T-helper 2 cell (primary cell): ENCODE measurements at places on chromosomes 6 and 20.
A peak's percentile ranks its signal among the peaks of the same experiment; 100 is the strongest.

DNA sequence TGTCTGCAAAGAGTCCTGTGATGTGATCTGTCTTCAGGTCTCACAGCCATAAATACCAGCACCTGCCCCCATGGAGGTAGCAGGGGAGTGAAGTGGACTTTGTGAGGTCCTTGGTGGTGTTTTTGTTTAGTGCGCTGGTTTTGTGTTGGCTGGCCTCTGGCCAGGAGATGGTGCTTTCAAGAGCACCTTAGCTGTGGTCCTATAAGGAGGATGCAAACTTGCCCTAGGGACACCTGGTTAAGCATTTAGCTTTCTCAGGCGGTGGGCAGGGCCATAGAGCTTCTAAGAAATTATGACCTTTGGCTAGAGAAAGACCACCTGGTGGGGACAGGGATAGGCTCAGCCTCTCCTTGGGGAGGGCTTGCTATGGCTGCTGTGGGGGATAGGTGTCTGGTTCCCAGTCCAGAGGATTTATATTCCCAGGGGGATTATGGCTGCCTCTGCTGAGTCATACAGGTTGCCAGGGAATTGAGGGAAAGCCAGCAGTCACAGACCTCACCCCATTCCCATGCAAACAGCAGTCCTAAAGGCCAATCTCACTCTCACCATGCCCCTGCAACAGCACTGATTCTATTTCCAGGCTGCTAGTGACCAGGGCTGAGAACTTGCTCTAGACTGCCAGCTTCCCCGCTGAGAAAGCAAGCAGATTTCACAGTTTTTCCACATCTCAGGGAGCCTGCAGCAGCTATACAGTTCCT lies 259.3 kb downstream of the TFAP2B start:
- no peak for DNase-seq

DNA sequence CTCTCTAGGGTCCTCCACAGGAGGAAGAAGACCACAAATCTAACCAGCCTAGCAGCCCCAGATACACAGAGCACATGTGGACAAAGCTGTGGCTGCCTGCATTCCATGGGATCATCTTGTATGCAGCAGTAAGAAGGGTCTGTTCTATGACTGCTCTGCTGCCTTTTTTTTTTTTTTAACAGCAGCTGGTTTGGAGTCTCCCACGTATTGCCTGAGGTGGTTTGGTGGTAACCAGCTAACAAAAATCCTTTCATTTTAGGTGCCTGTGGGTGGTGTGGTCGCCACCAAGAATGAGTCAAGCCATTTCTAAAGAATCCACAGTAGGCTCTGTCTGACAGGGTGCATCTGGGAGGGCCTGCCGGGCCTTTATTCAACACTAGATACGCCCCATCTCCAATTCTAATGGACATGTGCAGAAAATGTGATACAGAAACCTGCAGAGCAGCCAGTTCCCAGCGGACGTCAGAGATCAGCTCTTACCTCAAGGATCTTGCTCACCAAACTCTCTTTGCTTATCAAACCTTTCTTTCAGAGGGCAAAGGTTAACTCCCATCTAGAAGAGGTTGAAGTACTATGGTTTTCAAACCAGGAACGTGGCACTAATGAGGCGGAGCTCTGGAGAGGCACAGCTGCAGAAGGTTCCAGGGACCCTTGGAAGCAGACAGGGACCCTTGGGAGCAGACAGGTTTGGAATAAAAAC lies 32.0 kb downstream of the GNAS-AS1 start:
- DNase-seq: peak; percentile 95

GRCh38 chr6:157381631-157382621 lies 936 bp downstream of the ZDHHC14 start:
- peak; percentile 63 for DNase-seq

DNA sequence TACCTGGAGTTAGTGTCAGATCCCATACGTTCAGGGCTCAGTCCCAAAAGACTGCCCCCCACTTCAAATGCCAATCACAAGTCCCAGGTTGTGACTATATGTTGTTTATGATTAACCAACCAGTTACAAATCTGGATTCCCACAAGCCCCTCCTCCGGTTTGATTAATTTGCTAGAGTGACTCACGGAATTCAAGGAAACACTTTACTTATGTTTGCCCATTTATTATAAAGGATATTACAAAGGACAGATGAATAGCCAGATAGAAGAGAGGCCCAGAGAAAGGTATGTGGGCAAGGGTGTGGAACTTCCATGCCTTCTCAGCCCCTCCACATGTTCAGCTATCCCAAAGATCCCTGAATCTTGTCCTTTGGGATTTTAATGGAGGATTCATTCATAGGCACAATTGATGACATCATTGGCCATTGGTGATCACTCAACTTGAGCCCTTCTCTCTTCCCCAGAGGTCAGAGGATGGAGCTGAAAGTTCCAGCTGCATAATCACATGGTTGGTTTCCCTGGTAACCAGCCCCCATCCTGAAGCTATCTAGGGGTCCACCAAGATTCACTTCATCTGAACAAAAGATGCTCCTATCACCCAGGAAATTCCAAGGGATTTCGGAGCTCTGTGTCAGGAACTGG lies 2.0 kb downstream of the ECT2L start:
- DNase-seq: no peak

DNA sequence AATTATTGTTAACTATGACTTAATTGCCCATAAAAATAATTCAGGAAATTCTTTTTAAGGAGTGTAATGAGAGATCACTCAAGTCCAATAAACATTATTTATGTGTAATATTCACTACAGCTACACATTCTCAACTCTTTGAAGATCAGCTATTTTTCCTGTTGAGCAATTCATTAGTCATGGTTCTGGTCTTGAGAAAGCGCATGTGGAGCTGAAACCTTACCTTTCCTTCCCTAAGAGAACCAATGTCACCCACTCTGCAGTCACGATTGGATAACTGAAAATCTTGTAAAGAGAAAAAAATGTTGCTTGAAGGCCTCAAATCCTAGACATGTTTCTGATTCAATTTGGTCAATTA lies 736.9 kb upstream of the MARCKS start:
- DNase-seq: no peak

DNA sequence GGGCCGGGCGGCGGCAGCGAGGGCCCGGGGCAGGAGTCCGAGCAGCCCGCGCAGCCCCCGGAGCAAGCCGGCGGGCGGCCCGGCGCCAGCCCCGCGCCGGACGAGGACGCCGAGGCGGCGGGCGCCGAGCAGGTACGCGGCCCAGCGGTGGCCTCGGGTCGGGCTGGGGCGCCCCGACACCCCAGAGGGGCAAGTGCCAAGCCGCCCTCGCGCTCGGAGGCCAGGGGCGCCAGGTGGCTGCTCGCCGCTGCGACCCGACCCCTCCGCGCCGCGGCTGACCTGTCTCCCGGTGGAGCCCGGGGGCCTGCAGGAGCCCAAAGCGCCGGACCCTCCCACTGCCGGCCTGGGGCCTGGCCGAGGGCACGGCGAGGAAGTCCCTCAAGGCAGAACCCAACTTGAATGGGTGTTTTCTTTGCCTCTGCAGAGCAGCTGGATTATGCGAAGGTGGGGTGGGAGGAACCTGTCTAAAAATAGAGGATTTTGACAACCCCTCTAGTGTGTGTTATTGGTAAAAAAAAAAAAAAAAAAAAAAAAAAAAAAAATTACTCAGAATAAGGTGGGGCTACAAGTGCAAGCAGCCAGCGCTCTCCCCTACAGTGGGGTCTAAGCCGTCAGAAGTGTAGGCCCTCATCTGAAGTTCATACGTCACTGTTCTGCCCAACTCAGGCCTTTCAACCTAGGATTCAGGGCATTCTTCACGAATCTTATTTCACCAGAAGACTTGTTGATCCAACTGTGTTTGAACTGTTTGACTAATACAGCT lies 609 bp downstream of the OGFRL1 start:
- no peak for DNase-seq

- peak; percentile 35 for DNase-seq
These were observed 16.2 kb downstream of the HLA-DPB1 start for GRCh38 chr6:33091957-33092356.

DNA sequence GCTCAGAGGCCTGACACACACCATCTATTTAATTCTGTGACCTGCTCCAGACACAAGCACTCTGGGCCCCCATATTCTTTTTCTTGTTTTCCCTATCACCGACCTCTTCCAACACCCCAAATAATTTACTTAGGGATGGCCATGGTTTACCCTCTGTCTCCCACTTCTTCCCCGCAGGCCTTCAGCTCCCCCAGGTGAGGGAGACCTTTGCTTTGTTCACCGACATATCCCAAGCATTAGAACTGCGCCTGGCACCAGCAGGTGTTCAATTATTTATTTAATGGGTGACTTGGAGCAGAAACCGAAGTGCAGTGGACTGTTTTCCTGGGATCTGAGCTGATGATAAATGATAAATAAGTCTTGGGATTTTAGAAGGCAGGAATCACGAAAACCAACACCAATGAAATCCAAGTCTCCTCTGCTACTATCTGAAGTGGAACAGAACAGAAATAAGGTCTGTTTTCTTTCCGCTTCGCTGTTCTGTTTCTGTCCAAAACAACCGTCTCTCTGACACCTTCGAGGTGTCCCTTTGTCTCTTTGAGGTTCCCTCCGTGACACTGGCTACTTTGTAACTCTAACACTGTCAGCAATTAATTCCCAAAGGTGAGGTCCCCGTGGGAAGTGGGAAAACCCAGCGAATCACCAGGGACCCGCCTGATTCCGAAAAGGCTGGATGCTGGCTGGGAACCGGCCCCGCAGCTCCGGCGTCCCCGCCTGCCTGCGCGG lies 1.1 kb upstream of the RIN2 start:
- no peak for DNase-seq

- peak; percentile 37 for DNase-seq
These were observed 9.0 kb downstream of the ADA start for GRCh38 chr20:44642203-44643153.

DNA sequence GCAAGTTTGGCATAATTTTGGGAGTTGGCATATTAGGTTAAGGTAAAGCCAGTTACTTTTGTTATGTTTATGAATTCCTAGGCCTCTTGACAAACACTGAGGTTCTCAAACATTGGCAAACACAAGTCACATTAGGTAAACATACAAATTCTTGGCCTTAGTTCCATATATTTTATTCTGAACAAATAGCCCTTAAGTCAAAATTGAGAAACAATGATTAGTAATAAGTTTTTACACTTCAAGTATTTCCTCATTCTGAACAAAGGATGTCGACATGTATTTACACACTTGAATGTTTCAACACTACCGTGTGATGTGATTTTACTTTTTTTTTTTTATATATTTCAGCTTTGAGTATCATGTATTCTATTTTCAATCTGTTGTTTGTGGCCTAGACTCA lies 3.8 kb upstream of the ECHDC1 start:
- no peak for DNase-seq

GRCh38 chr6:139979021-139979725 lies 604.7 kb upstream of the CITED2 start:
- DNase-seq: no peak

DNA sequence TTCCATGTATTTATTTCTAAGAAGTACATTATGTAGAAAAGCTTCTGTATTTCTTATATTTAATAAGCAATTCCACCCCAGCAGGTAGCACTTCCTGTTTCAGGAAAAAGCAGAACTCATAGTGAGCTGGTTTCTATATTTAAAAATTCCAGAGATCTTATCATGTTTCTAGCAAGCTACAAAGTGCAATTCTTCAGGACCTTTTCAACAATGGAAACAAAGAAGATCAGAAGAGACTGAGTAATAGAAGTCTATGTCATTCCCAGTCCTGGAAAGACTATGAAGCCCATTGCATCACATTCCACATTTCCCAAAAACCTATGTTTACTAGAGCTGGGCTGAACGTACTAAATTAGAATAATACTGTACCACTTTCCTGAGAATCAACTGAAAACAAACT lies 302.6 kb upstream of the NRSN1 start:
- no peak for DNase-seq

DNA sequence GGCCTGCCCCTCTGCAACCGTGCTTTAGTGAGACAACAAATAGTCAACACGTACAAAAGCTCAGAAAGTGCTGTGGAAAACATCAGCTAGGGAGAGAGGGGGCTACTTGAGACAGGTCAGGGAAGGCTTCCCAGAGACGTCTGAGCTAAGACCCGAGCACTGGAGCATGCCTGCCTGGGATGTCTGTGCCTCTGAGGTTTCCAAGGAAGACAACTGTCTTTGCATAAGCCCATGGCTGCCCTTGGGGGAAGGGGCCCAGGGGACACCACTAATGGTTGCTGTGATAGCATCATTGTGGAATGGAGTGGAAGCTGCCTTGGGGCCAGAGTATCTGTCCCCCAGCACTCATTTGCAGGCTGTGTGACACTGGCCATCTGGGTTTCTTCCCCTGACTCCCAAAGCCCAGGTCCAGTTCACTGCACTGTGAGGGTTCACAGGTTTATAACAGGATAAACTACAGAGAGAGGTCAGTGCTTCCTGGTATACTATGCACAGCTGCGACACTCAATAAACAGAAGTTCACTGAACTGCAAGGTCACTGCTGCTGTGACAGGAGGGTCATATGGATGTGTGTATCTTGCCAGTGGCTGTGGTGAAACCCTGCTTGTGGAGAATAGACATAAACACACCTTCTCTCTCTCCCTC lies 1.5 kb upstream of the ARFGEF2 start:
- no peak for DNase-seq

GRCh38 chr20:60579941-60580515 lies 621.8 kb downstream of the CDH26 start:
- DNase-seq: no peak

GRCh38 chr20:4160761-4161305 lies 145.5 kb upstream of the RNF24 start:
- DNase-seq: no peak

DNA sequence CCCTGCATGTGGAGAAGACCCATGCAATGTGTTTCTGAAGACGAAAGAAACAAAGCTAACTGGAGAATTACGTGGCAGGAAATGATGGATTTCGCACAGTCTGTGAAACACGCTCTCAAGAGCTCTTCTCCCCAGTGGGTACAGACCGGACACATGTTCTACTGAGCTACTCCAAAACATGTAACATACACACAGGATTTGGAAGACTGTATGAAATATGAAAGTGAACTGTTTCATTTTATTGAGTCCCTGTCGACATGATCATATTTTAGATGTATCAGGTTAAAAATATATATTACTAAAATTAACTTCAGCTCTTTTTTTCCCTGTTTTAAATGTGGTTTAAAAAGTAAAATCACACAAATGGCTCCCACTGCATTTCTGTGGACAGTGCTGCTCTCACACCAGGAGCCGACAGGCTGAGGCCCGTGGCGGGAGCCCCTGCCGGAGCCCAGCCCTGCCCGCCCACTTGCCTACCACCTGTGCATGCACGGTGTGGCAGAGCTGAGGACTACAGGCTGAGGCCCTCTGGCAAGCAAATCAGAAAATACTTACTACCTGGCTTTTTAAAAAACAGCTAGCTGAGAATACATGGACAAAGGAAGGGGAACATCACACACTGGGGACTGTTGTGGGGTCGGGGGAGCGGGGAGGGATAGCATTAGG lies 58.9 kb upstream of the NXT1 start:
- DNase-seq: no peak
